ENCODE measurements at places on chromosomes 11 and 22.

GRCh38 chr11:128882451-128882850 lies 8.7 kb upstream of the KCNJ5 start:
- no peak for DNase-seq

DNA sequence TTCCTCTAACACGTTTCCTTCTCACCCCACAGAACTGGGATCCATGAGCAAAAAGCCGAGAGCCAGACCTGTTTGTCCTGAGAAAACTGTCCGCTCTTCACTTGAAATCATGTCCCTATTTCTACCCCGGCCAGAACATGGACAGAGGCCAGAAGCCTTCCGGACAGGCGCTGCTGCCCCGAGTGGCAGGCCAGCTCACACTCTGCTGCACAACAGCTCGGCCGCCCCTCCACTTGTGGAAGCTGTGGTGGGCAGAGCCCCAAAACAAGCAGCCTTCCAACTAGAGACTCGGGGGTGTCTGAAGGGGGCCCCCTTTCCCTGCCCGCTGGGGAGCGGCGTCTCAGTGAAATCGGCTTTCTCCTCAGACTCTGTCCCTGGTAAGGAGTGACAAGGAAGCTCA lies 24.0 kb downstream of the CD5 start:
- DNase-seq: no peak

DNA sequence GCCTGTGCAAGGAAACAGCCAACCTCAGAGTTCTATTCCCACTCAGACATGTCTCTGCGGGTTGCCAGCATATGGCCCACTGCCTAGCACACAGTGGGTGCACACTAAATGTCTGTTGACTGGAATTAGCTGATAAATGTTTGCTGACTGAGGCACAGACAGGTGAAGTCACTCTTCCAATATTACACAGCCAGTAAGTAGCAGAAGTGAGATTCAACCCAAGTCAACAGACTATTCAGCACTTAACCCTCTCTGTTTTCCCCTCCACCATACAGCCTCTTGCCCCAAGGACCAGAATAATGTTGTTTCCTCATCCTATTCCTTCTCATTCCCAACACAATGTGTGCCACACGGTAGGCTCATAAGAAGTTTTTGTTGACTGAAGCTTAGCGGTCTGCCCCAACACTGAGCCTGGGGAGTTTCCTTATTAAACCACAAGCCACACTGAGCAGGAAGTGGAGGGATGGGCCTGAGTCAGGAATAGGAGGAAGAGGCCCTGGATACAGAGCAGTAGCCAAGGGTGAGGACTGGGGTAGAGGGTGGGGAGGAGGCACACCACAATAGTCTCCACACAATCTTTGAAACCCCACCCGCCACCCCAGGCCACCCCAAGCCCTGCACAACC lies 15.7 kb upstream of the IL10RA start:
- DNase-seq: no peak

DNA sequence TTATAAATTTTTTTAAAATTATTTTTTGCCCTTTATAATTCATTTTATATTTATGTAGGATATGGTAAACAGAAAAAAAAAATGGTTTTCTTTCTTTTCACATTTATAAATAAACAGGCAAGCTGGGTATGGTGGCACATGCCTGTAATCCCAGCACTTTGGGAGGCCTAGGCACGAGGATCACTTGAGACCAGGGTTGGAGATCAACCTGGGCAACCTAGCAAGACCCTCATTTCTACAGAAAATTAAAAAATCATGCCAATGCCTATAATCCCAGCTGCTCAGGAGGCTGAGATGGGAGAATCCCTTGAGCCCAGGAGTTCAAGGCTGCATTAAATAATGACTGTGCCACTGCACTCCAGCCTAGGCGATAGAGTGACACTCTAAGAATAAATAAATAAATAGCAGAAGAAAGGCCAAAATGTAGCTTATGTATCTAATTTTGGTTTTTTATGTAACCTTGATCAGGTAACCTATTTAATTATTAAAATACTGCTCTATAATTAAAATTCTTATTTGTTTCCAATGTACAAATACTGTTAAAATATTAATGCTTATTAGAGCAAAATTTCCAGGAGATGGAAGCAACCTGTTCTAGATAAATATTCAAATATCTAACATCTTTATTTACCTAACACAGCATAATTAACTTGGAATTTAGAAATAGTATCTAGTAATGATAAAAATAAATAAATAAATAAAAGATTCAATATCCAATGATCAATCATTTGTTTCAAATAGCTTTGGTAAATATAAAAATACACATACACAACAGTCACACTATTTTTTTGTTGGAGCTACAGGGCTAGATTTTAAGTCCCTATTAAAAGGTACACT lies 21.4 kb downstream of the PI4KA start:
- DNase-seq: no peak

DNA sequence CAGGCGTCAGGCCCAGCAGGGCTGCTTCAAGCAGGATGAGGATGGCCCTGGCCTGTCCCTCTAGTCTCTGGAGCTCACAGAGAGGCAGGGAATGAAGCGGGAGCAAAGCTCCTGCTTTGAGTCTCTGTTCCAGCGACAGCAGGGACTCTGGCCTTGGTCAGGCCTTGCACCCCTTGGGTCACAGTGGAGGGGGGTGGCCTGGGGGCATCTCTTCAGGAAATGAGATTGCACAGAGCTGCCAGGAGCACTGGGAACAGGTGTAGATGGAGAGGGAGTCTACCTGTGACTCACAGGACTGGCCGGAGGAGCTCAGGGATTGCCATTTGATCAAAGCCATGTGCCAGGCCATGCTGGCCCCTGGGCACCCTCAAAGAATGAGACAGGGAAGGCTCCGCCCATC lies 1.6 kb downstream of the ANO1 start:
- DNase-seq: no peak

- DNase-seq: no peak
Observed at GRCh38 chr11:125566235-125566634, 3.0 kb upstream of the EI24 start.

GRCh38 chr11:103997082-103997481 lies 39.4 kb upstream of the DDI1 start:
- no peak for DNase-seq

DNA sequence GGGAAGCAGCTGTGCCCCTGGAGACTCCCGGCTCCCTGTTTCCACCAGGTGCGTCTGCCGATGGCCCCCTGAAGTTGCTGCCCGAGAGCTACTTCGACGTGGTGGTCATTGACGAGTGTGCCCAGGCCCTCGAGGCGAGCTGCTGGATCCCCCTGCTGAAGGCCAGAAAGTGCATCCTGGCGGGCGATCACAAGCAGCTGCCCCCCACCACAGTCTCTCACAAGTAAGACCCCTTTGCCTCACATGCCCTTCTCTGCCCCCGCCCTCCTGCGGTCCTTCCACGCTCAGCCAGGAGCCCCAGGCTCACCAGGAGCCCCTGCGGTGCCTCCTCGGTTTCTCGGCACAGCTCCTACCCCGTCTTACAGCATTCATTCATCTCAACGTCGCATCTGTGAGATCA lies 25.4 kb downstream of the IGHMBP2 start:
- DNase-seq: no peak

- no peak for DNase-seq
Observed at GRCh38 chr11:130782361-130783222, 133.7 kb downstream of the SNX19 start.

- no peak for DNase-seq
Observed at GRCh38 chr22:39277142-39277607, 32.4 kb upstream of the PDGFB start.

DNA sequence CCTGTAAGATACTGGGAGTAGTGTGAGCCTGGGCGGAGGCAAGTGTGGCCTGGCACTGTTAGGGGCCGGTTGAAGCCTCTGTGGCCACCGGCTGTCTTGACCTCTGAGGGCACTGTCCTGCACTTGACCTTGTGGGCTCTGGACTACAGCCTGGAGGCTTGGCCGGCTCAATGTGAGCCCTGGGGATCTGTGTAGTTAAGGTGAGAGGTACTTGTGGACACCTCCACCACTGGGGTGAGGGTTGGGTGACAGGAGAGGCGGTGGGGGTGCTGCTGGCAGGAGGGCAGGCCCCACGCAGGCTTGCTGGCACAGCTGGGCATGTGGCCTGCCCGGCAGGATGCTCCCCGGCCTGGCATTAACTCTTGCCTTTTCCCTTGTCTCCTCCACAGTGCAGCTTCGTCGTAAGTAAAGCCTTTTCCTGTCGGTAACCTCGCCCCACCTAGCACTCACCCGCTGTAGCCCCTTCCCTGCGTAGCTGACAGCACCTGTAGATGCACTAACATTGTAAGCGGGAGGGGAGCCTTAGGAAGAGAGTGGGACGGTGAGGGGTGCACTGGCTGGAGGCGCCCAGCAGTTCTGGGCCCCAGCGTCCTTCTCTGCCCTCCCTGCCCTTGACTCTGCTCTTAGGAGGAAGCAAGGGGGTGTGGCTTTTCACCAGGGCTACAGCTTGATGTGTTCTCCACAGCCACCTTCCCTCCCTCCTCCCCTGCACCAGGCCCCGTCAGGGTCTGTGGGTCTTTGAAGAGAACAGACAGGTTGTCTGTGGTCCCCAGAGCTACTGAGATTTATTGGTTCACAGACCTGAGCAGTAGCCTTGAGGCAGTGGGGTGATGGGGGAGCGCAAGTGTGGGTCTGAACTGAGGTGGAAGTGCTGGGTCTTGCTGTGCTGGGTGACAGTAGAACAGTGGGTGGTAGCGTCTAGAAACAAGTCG lies 17.6 kb downstream of the INCENP start:
- no peak for DNase-seq

DNA sequence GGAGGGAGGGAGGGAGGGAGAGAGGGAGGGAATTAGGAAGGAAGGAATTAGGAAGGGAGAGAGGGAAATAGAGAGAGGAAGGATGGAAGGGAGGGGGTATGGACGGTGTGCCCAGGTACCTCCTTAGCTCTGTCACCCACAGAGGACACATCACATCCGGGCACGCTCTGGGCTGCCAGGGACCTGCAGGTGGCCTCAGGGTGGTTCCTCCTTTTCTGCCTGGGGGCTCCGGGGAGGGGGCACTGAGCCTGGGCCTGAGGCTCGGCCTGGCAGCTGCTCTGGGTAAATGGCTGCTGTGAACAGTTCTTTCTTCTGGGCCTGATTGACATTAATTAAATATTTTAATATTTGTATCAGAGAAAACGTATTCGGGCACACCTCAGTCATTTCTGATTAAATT lies 733.5 kb downstream of the BRD1 start:
- DNase-seq: no peak

- DNase-seq: peak; percentile 11
Observed at GRCh38 chr11:44112091-44112821, 16.8 kb downstream of the EXT2 start.

GRCh38 chr11:2135018-2135569 lies 4.1 kb downstream of the IGF2 start:
- no peak for DNase-seq

DNA sequence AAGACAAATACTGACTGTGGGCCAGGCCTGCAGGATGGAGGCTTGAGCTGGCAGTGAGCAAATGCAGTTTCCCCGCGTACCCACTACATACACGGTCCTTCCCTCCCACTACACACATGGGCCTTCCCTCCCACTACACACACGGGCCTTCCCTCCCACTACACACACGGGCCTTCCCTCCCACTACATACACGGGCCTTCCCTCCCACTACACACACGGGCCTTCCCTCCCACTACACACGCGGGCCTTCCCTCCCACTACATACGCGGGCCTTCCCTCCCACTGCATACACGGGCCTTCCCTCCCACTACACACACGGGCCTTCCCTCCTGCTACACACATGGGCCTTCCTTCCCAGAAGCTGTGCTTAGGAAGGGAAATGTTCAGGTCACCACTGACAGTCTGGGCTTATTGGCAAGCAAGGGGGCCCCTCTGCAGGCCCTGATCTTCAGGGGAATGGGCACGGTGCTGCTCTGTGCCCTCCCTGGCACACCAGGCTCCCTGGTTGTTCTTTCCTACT lies 10.8 kb downstream of the DNAL4 start:
- DNase-seq: no peak

DNA sequence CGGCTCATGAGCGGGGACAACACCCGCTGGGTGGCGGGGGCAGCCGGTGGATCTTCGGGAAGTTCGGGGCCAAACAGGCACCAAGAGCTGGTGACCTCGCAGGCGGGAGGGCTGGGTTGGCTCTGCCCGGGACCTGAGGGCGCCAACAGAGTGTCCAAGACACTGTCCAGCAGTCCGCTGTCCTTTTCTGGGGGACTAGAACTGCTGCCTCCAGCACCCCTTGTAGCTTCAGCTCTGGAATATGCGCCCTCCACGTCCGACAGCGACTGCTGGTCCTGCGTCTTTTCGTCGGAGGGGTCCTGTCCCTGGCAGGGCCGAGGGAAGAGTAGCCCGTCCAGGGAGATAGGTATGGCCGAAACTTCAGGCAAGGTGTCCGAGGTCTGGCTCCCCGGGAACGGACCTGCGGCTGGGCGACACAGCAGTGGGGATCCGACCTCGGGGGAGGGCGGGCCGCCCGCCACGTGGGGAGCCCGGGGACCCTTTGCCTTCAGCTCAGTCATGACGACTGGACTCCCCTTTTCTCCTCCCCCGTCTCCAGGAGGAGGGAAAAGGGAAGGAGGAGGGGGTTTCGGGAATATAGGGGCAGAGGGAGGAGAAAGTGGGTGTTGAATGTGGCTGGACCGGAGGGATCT lies 926 bp downstream of the PGR start:
- no peak for DNase-seq

DNA sequence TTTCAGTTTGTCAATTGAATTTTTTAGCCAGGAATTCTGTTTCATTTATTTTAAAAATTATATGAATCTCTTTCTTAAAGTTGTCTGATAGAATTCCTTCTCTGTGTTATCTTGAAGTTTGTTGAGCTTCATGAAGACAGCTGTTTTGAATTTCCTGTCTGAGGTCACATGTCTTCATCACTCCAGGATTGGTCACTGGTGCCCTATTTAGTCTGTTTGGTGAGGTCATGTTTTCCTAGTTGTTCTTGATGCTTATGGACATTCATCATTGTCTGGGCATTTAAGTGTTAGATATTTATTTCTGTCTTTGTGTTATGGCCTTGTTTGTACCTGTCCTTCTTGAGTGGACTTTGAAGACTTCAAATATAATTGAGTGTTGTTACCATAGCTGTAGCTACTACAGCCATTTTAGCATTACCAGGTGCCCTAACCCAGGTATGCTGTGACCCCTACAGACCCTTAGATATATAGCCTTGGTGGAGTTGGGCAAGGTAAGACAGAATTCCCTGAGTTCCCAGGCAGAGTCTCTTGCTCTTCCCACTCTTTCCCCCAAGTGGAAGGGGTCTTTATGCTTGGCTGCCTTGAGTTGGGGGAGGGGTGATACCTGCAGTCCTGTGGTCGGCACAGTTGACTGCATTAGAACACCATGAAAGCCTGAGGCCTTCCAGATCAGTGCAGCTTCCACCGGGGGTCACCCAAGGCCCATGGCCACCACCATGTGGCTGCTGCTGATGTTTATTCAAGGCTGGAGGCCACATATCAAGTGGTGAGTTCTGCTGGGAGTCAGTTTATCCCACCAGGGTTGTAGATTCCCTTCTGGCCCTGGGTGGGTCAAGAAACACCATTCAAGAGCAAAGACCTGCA lies 229.6 kb downstream of the DYNC2H1 start:
- no peak for DNase-seq

GRCh38 chr11:30868626-30869081 lies 282.5 kb upstream of the MPPED2 start:
- DNase-seq: no peak
